Stimulated activated CD4-positive, alpha-beta T cell treated with anti-CD3 and anti-CD28 coated beads, Interleukin-4, amount 100 ng/mL, for 4 hours (primary cell): ENCODE measurements at places on chromosomes 12 and 14.

DNA sequence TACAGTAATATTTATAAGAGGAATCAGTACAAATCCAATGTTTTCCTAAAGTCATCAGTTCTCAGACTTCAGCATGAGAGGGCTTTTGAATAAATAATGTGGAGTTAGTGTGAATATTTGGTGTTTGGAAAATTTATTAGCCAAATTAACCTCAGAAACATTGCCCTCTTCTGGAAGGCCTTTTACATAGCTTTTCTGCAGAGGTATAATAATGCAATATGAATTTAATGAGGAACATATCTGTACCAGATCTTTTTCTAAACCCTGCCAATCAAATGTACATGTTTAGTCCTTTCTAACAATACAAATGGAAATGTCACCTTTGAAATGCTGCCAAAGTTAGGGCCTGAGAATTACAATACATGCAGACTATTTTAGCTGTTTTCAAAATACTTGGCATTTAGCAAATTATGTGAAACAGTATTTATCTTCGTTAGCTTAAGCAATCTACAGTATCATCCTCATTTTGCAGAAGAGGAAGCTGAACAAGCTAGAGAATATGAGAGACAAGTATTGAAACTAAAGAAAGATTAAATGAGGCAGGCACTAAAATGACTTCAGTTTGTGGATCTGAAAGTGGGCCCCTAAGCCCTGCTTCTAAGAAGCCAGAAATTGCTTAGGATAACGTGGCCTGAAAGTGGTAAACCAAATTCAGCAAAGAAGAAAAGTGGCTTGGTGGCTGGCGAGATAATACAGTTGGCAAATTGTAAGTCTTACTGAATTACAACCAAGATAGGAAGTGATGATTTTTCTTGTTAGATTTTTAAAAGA, 60.4 kb upstream of the MANSC4 start:
- no peak for DNase-seq

- no peak for DNase-seq
These were observed 72.0 kb downstream of the DICER1 start for GRCh38 chr14:95085321-95085720.

- DNase-seq = no peak
These were observed 13.8 kb downstream of the ASCL1 start for GRCh38 chr12:102971227-102971626.

- no peak for DNase-seq
These were observed 390.1 kb upstream of the PDE3A start for GRCh38 chr12:19978193-19978592.

DNA sequence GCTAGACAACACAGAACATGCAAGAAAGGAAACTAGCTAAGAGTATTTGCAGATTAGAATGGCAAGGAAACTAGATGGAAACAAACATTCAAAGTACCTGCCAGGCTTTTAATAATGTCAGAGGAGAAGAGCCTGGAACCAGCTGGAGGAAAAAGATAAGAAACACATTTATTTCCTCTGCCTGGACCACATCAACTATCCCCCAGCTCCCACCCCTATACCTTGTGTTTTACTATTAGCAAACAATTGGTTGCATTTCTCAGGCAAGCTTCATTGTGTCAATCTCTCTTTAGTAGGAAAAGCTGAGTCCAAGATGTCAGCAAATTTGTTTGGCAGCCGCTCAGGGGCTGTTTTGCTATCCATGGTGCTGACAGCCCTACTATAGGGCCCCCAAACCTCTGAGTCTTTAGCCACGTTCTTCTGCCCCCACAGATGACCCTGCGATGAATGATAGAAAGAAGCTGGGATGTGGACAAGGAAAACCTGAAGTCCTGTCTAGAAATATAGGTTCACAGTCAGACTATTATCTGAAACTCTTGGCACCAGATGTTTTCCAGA, 11.6 kb upstream of the SYNDIG1L start:
- no peak for DNase-seq

GRCh38 chr14:105311838-105312237, 2.7 kb upstream of the PACS2 start:
- DNase-seq = no peak

GRCh38 chr12:103392722-103393121, 103.0 kb downstream of the C12orf42 start:
- DNase-seq = no peak

GRCh38 chr12:127144770-127145169, 1122.2 kb upstream of the TMEM132C start:
- DNase-seq = no peak

- no peak for DNase-seq
These were observed 79.7 kb downstream of the KSR2 start for GRCh38 chr12:117889098-117889497.

DNA sequence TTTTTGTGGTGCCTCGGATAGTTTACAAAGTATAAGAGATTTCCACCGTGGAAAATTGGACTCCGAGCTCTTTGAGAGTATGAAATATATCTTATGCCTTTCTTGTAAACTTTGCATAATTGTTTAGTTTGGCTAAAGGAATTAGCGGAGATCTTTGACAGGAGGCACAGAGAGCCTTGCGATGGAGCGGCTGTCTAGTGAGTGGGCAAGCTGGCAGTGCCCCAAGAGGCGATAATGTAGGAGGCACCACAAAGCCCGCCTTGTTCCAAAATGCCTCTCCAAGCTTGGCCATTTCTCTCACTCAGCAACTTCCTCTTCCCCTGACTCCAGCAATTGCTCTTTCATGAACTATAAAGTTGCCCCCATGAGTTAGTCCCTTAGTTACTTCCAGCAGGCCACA, 270.1 kb upstream of the PRICKLE1 start:
- no peak for DNase-seq

GRCh38 chr14:93317875-93318807, 14.7 kb downstream of the BTBD7 start:
- DNase-seq = no peak

DNA sequence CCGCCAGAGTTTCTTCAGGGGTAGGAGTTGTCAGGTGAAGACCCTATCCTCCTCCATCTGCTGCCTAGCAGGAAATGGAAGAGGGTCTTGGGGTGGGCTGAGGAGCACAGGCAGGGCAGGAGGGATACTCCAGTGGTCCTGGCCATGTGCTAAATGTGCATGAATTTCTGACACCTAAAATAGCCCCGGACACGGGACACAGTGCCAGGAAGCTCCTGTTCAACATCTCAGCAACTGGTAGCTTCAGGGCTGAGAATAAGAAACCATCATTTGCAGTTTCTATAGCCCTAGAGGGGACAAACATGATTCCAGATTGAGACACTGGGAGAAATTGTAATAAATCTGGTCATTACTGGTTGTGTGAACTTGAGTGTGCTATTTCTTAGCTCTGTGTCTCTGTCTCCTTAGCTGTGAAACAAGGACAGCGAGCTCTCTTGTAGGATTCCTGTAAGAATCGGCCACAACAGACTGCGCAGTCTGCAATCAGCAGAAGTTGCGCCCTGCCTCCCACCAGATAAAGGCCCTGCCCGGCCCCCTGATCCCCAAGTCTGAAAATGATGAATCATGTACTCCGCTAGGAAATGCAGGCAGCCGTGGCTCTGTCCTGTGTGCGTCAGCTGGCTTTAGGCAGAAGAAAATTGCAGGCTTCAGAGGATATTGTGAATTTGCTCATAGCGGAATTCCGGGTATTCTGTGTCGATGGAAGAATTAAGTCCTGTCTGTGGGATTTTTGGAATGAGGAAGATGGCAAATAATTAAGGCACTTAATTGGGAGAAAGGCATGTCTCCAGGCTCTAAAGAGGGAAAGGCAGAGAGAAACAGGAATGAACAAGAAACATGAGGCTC, 35.2 kb upstream of the MEG3 start:
- no peak for DNase-seq

- DNase-seq = no peak
These were observed 21.8 kb upstream of the KRT8 start for GRCh38 chr12:52926596-52927234.

DNA sequence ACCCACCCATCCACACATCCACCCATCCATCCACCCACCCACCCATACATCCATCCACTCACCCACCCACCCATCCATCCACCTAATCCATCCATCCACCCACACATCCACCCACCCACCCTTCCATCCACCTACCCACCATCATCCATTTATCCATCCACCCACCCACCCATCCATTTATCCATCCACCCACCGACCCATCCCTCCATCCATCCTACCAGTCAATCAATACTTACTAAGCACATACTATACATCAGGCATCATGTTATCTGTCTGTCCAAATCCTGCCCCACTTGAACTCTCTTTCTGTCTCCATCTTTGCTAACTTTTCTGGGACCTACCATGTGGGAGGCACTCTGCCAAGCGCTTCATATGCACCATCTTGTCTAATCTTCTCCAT, 15.4 kb downstream of the GALNT9 start:
- DNase-seq = no peak

DNA sequence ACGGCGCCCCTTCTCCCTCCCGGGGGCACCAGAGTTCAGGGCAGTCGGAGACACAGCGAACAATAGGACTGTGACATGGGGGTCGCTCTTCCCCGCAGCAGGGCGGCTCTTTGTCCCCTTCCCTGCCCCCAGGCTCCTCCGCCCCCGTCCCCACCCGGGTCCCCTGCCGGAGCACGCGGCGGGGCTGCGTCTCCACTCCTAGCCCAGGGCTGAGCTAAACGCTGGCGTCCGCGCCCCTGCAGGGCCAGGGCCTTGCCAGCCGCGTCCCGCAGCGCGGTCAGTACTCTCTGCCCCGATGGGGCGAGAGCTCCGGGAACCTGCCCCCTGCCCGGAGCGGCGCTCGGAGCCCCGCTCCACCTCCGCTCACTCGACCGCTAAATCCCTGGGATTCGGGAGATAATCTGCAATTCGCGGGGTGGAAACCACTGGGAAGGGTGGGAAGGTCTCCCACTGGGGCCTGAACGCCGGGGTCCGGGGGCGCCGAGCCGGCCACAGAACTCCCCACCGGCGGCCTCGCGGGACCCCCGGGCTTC, 825 bp upstream of the CCDC85C start:
- no peak for DNase-seq

DNA sequence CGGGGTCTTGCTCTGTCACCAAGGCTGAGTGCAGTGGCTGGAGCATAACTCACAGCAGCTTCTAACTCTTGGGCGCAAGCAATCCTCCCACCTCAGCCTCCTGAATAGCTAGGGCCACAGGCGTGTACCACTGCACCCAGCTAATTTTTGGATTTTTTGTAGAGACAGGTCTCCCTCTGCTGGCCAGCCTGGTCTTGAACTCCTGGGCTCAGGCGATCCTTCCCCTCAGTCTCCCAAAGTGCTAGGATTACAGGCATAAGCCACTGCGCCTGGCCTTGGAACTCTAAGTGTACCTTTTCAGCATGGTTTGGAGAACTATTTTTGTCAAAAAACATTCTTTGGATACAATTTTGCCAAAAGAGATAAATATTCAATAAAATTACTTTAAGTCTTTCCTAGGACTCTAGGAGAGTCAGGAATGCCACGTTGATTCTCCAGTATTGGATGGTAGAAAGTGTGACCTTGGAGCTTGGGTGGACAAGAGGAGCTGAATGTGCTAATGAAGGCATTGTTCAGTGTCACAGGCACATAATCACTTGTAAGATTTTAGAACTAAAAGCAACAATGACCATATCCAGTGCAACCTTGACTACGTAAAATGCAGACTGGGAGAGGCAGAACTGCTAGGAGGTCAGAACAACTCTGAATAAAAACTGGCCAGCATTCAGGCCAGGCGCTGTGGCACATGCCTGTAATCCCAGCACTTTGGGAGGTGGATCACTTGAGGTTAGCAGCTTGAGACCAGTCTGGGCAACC, 2.8 kb downstream of the SRSF9 start:
- peak; percentile 31 for DNase-seq

DNA sequence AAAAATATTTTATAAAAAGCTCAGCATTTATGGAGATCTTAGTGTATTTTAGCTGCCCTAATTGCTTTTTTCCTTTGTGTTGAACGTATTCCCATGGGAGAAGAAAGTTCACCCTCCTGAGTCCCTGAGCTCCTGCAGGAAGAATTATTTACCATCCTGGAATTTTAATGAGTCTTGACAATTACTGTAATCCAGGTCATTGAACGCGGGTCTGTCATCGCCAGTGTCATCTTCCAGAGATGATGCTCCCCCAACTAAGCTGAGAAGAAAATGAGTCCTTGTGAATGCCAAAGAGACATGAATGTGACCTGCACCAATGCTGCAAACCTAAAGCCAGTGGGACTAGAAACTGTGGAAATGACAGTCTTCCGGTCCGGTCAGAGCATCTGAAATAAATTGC, 129.5 kb downstream of the FBXL14 start:
- no peak for DNase-seq
